ENCODE measurements at places on chromosomes 16 and 17.

DNA sequence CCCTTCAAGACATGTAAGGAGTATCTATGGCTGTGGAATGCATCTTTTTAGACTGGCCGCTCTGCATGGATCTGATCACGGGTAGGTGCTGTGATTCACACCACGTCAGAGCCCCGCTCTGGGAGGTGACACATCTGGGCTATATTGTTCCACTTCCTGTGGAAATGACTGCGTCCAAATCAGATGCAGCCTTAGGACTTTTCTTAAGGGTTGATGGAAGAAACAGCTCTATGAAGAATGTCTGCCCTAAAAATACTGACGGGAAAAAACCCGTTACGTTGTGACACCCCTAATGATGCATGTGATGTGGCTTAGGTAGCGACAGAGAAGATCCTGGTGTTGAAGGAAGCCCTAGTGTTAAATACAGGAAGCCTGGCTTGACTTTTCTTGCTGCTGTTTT is 12.2 kb downstream of the BANP start:
- no peak for DNase-seq

GRCh38 chr16:56211435-56211981 is 20.2 kb downstream of the GNAO1 start:
- no peak for DNase-seq

GRCh38 chr16:893360-893759 is 77.4 kb downstream of the LMF1 start:
- no peak for DNase-seq

GRCh38 chr16:68480084-68480995 is 32.0 kb upstream of the SMPD3 start:
- no peak for DNase-seq

GRCh38 chr16:64392456-64392855 is 729.4 kb downstream of the CDH11 start:
- DNase-seq, result no peak

GRCh38 chr16:56985962-56986360 is 3.4 kb upstream of the NLRC5 start:
- DNase-seq, result no peak

DNA sequence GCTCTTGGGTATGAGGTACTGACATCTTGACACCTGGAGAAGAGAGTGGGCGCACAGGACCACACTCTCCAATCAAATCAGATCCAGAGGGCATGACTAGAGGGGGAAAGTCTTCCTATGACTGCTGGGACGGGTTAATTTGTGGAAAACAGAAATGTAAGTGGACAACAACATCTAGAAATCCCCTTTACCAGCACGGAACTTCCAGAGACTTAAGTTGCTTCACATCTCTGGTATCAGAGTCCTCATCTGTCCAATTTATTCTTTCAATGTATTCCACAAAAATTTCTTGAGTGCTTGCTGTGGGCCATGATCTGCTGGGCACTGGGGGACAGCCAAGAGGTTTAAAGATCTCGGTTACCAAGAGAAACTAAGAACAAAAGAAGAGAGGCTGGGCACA is 159.2 kb downstream of the COPRS start:
- DNase-seq, result no peak

GRCh38 chr16:27860091-27860490 is 203.4 kb downstream of the GSG1L start:
- no peak for DNase-seq

- no peak for DNase-seq
Observed at GRCh38 chr17:34401165-34401564, 38.1 kb upstream of the CCL1 start.

GRCh38 chr17:50161911-50162288 is 3.9 kb upstream of the SGCA start:
- DNase-seq, result no peak

- no peak for DNase-seq
Observed at GRCh38 chr17:7496470-7497183, 12.5 kb downstream of the POLR2A start.

Data from head of caudate nucleus (tissue), 42 donors.